CD14-positive monocyte (primary cell): ENCODE measurements at places on chromosomes 12 and 14. TPM values are rescaled to one million over a fixed set of nuclear protein-coding genes. Genes with fewer than 3 reads are reported as not detected.
A peak's percentile ranks its signal among the peaks of the same experiment; 100 is the strongest.

The ALG10B gene
- polyA plus RNA-seq = 1.6 TPM

The ATF7 gene
- polyA plus RNA-seq = 21.7 TPM

The STX2 gene
- polyA plus RNA-seq = 4.8 TPM

DNA sequence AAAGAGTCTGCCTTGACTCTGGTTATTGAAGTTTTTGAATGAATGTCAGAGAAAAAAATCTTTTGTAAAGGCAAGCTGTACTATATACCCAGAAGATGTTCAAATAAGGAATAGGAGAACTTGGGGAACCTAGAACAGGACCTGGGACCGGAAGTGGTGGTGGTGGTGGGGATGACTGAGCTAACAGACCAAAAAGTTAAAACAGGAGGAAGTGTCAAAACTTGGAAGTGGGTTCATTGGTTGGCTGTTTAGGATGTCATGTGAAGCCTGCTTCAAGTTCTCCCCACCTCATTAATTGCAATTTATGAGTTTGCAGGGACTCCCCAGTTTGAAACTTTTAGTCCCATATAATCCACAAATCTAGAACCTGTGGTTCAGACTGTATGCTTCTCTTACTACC lies 26.2 kb downstream of the PLXNC1 start:
- H3K27me3 ChIP-seq = no peaks in the 10 kb centered on the region
- H3K36me3 ChIP-seq = peaks cover 16% of the 10 kb centered on the region
- peaks cover 62% of the 10 kb centered on the region for H3K4me1 ChIP-seq
- DNase-seq = peak; percentile 97
- H3K27ac ChIP-seq = peak overlapping the region; percentile 95

DNA sequence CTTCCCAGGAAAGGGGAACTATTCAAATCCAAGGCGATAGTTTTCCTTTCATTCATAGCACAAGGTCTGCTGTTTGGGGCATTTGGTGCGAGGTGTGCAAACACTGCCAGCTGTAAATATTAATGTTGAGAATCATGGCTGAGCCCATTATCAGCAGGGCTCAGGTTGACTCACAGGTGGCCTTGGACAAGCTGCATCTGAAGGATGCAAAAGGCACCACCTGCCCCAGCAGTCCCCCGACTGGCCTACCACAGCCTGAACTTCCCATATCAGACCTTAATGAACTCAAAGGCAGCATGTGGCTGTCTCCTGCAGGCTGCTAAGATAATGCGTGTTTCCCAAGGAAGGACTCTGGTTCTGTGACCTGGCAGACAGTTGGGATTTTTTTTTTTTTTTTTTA lies 93.3 kb upstream of the MAP1LC3B2 start:
- H3K27me3 ChIP-seq = no peaks in the 10 kb centered on the region
- no peak overlapping the region for H3K27ac ChIP-seq
- H3K4me1 ChIP-seq = no peaks in the 10 kb centered on the region
- H3K36me3 ChIP-seq = no peaks in the 10 kb centered on the region
- no peak overlapping the region for H3K4me3 ChIP-seq

GRCh38 chr12:120835657-120836056 lies 68.5 kb downstream of the SPPL3 start:
- H3K4me3 ChIP-seq = no peak overlapping the region
- no peaks in the 10 kb centered on the region for H3K36me3 ChIP-seq
- H3K27ac ChIP-seq = peak overlapping the region; percentile 42
- no peaks in the 10 kb centered on the region for H3K27me3 ChIP-seq

DNA sequence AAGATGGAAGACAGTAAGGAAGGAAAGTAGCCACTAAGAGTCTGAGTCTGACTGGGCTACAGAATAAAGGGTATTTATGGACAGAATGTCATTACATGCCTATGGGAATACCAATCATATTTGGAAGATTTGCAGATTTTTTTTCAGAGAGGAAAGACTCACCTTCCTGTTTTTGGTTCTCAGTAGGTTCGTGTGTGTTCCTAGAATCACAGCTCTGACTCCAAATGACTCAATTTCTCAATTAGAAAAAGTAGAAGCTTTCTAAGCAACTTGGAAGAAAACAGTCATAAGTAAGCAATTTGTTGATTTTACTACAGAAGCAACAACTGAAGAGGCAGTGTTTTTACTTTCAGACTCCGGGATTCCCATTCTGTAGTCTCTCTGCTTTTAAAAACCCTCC lies 15.4 kb upstream of the PAPLN start:
- DNase-seq = no peak
- H3K4me3 ChIP-seq = no peak overlapping the region
- H3K27me3 ChIP-seq = no peaks in the 10 kb centered on the region
- H3K27ac ChIP-seq = no peak overlapping the region
- peaks cover 99% of the 10 kb centered on the region for H3K36me3 ChIP-seq
